ENCODE measurements at places on chromosomes 13 and 19. TPM values are rescaled to one million over a fixed set of nuclear protein-coding genes. Genes with fewer than 3 reads are reported as not detected.

Gene LEUTX
- total RNA-seq: not detected

- peaks cover 23% of the 10 kb centered on the region for H3K4me1 ChIP-seq
- H3K36me3 ChIP-seq: no peaks in the 10 kb centered on the region
- H3K27ac ChIP-seq: no peak overlapping the region
- H3K4me3 ChIP-seq: no peak overlapping the region
- no peak for DNase-seq
Measured at GRCh38 chr13:52808842-52809219, 39.6 kb downstream of the PCDH8 start.

DNA sequence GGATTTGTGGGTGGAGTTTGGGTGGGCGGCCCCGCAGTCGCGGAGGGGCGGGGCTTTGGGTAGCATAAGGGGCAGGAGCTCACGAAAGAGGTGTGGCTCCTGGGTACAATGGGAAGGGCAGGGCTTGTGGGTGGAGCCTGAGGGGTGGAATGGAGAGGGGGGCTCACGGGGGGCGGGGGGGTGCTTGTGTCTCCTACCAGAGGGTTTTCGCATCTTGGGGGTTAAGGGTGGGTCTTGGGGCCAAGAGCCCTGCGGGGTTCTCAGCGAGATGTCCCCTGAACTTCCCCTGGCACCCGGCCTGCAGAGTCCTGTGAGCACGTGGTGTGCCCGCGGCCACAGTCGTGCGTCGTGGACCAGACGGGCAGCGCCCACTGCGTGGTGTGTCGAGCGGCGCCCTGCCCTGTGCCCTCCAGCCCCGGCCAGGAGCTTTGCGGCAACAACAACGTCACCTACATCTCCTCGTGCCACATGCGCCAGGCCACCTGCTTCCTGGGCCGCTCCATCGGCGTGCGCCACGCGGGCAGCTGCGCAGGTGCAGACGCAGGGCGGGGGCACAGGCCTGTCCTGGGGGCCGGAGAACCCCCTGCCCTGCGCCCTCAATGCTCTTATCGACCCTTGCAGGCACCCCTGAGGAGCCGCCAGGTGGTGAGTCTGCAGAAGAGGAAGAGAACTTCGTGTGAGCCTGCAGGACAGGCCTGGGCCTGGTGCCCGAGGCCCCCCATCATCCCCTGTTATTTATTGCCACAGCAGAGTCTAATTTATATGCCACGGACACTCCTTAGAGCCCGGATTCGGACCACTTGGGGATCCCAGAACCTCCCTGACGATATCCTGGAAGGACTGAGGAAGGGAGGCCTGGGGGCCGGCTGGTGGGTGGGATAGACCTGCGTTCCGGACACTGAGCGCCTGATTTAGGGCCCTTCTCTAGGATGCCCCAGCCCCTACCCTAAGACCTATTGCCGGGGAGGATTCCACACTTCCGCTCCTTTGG, 5.1 kb downstream of the FSTL3 start:
- H3K4me1 ChIP-seq: peaks cover 2% of the 10 kb centered on the region
- H3K4me3 ChIP-seq: peak overlapping the region; percentile 89

DNA sequence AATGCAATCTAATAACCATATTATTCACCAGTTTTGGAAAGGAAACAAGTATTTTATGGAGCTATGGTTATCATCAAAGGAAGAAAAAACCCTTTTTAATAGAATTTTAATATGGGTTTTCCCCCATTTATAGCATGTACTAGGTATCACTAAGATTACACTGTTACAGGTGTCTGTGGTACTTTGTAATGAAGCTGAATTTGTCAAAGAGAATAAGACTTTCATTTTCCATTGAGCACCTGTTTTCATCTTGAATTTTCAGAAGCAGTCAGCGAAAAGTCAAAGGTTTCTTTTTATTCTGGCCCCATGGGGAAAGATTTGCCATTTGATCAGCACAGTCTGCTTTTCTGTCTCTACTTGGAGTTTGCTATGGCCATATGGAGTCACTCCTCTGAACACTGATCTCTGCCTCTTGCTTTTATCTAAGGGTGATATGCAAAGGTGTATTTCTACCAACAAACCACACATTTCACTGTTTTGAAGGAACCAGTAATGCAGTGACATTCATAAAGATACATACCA, 590.0 kb downstream of the DCT start:
- H3K4me1 ChIP-seq: no peaks in the 10 kb centered on the region
- H3K36me3 ChIP-seq: no peaks in the 10 kb centered on the region
- no peak overlapping the region for H3K27ac ChIP-seq
- H3K27me3 ChIP-seq: no peaks in the 10 kb centered on the region
- no peak overlapping the region for H3K4me3 ChIP-seq

DNA sequence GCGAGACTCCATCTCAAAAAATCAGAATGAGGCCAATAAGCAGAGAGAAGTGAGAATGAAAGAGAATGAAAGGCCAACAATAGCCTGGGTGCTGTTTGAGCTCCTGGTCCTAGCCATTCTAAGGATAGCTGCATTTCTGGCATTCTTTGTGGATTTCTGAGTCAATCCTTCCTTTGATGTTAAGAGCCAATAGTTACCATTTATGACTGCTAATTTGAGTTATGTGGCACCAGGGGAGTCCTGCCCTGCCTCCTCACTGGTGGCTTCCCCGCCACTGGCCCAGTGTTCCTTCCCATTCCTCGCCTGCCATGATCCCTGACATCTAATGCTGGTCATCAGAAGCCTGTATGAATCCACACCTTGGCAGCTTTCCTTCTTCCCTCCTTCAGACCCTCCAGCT, 991.2 kb downstream of the UQCRFS1 start:
- peaks cover 12% of the 10 kb centered on the region for H3K27me3 ChIP-seq
- no peaks in the 10 kb centered on the region for H3K4me1 ChIP-seq
- no peak for DNase-seq
- H3K4me3 ChIP-seq: no peak overlapping the region
- no peaks in the 10 kb centered on the region for H3K36me3 ChIP-seq

GRCh38 chr13:40235160-40235796, 431.2 kb downstream of the FOXO1 start:
- peaks cover 49% of the 10 kb centered on the region for H3K4me1 ChIP-seq
- DNase-seq: peak; percentile 89
- H3K27ac ChIP-seq: peak overlapping the region; percentile 97
- no peaks in the 10 kb centered on the region for H3K36me3 ChIP-seq

Gene KISS1R
- 0.08 TPM for total RNA-seq

Gene SLC10A2
- not detected for total RNA-seq

Gene FPR2
- total RNA-seq: not detected

Gene GNA15
- total RNA-seq: 0.59 TPM

Gene ZNF599
- 8.5 TPM for total RNA-seq

GRCh38 chr13:59686798-59687394, 476.8 kb downstream of the DIAPH3 start:
- no peak overlapping the region for H3K4me3 ChIP-seq
- H3K27me3 ChIP-seq: no peaks in the 10 kb centered on the region
- no peak for DNase-seq

DNA sequence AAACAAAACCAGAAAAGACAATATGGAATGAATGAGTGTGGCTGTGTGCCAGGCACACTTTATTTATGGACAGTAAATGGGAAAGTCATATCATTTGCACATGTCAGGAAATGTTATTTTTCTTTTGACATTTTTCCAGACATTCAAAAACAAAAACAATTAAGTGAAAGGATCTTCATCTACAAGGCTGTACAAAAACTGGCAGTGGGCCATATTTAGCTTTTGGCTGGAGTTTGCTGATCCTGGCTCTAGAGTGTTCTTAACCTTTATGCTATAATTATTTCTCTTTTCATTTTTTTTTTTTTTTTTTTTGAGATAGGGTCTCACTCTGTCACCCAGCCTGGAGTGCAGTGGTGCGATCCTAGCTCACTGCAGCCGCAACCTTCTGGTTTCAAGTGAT, 6.5 kb upstream of the TNFSF9 start:
- H3K4me1 ChIP-seq: no peaks in the 10 kb centered on the region
- no peak overlapping the region for H3K4me3 ChIP-seq
- no peak overlapping the region for H3K27ac ChIP-seq
- no peak for DNase-seq
- no peaks in the 10 kb centered on the region for H3K36me3 ChIP-seq

Gene FCHO1
- 3.0 TPM for total RNA-seq

- H3K4me1 ChIP-seq: peaks cover 33% of the 10 kb centered on the region
- peaks cover 69% of the 10 kb centered on the region for H3K36me3 ChIP-seq
- no peak for DNase-seq
- no peak overlapping the region for H3K4me3 ChIP-seq
- H3K27me3 ChIP-seq: no peaks in the 10 kb centered on the region
Measured at GRCh38 chr19:8463365-8463764, 18.6 kb downstream of the HNRNPM start.

- no peaks in the 10 kb centered on the region for H3K36me3 ChIP-seq
- DNase-seq: no peak
- no peak overlapping the region for H3K27ac ChIP-seq
- no peak overlapping the region for H3K4me3 ChIP-seq
Measured at GRCh38 chr13:19888799-19889198, 25.4 kb upstream of the ZMYM5 start.

Gene ZNF530
- total RNA-seq: 17.8 TPM

- H3K27me3 ChIP-seq: no peaks in the 10 kb centered on the region
- no peak overlapping the region for H3K4me3 ChIP-seq
- H3K27ac ChIP-seq: no peak overlapping the region
Measured at GRCh38 chr13:37475966-37476365, 122.6 kb downstream of the POSTN start.

Gene TMEM147
- 110 TPM for total RNA-seq

- H3K27ac ChIP-seq: no peak overlapping the region
- H3K36me3 ChIP-seq: peaks cover 6% of the 10 kb centered on the region
- DNase-seq: no peak
- no peaks in the 10 kb centered on the region for H3K27me3 ChIP-seq
Measured at GRCh38 chr19:4059891-4060620, 6.6 kb downstream of the ZBTB7A start.

DNA sequence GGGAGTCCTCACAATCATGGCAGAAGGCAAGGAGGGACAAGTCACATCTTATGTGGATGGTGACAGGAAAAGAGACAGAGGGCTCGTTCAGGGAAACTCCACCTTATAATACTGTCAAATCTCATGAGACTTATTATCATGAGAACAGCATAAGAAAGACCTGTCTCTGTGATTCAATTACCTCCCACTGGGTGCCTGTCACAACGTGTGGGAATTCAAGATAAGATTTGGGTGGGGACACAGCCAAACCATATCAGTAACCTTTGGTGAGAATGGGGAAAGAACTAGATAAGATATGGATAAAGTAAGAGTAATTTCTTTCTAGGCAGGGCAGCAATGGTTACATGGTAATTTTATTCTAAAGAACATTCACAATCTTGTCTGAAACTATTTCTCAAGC, 344.9 kb upstream of the KLF12 start:
- H3K36me3 ChIP-seq: no peaks in the 10 kb centered on the region
- no peaks in the 10 kb centered on the region for H3K27me3 ChIP-seq
- no peak for DNase-seq
- no peak overlapping the region for H3K27ac ChIP-seq
- H3K4me1 ChIP-seq: no peaks in the 10 kb centered on the region

DNA sequence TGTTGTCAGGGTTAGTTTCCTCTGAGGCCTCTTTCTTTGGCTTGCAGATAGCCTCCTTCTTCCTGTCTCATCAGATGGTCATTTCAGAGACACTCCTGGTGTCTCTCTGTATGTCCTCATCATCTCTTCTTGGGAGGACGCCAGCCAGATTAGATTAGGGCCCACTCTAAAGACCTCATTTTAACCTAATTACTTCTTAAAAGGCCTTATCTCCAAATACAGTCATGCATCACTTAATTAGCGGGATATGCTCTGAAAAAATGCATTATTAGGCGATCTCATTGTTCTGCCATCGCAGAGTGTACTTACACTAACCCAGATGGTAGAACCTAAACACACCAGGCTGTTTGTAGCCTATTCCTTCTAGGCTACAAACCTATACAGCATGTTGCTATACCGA, 89.0 kb downstream of the CDK8 start:
- DNase-seq: no peak
- H3K27me3 ChIP-seq: no peaks in the 10 kb centered on the region
- no peak overlapping the region for H3K27ac ChIP-seq
- H3K4me3 ChIP-seq: no peak overlapping the region
- no peaks in the 10 kb centered on the region for H3K4me1 ChIP-seq

Gene C1QTNF9B
- total RNA-seq: not detected

Gene TSKS
- not detected for total RNA-seq

GRCh38 chr19:32053376-32053775, 292.0 kb upstream of the ZNF507 start:
- H3K4me3 ChIP-seq: no peak overlapping the region
- H3K27ac ChIP-seq: no peak overlapping the region
- H3K27me3 ChIP-seq: no peaks in the 10 kb centered on the region
- H3K4me1 ChIP-seq: no peaks in the 10 kb centered on the region

DNA sequence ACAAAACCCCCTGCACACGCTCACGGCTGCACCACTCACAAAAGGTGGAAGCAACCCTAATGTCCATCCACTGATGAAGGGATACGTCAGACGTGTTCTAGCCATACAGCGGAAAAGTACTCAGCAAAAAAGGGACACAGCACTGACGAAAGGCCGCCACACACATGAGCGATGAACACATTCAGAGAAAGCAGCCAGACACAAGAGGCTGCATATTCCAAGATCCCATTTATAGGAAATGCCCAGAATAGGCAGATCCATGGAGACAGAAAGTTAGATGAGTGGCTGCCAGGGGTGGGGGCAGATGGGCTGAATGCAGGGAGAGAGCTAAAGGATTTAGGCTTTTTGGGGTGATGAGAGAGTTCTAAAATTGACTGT, 3.7 kb downstream of the POLD1 start:
- H3K36me3 ChIP-seq: peaks cover 42% of the 10 kb centered on the region
- no peak overlapping the region for H3K27ac ChIP-seq
- no peaks in the 10 kb centered on the region for H3K4me1 ChIP-seq
- no peak for DNase-seq

DNA sequence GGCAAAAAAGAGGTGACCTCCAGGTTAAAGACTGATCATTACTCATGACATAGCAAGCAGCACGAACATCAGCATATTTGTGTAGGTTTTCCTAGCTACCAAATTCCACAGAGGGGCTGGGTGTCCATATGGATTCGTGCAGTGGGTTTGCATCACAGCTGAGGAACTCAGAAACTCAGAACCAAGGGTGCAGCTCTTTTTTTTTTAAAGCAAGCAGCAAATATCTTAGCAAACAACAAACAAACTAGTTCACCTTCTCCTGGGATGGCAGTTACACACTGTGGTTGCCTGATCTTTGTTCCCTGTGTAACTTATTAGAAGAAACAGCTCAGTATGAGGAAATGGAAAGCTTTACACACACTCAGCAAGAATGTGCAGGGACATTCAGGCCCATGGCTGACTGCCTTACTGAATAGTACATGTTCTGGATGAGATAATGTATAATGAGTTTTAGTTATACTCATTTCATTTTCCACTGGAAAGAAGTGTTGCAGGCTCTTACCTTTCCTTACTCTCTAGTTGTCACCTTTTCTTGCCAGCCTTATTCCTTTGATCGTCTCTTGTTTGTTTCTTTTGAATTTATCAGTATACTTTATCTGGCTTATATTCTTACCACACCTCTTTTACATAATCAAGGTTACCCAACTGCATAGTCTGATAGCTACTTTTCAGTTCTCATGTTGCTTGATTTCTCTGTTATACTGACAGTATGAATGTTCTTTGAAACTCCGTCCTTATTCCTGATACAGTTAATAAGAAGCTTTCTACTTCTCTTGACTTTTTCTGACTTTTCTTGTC, 4.3 kb downstream of the NDFIP2 start:
- DNase-seq: no peak
- H3K27ac ChIP-seq: no peak overlapping the region
- peaks cover 2% of the 10 kb centered on the region for H3K36me3 ChIP-seq
- no peaks in the 10 kb centered on the region for H3K27me3 ChIP-seq
